Stimulated activated CD4-positive, alpha-beta T cell treated with anti-CD3 and anti-CD28 coated beads, TNF-alpha, amount 100 ng/mL, for 1 hour (primary cell): ENCODE measurements at places on chromosomes 11 and 22.

- DNase-seq, result no peak
These were observed 39.8 kb upstream of the TOP3B start for GRCh38 chr22:22022255-22022840.

- no peak for DNase-seq
These were observed 15.5 kb downstream of the RAB30 start for GRCh38 chr11:83056204-83056603.

- no peak for DNase-seq
These were observed 22.8 kb downstream of the FLRT1 start for GRCh38 chr11:64058494-64058893.

DNA sequence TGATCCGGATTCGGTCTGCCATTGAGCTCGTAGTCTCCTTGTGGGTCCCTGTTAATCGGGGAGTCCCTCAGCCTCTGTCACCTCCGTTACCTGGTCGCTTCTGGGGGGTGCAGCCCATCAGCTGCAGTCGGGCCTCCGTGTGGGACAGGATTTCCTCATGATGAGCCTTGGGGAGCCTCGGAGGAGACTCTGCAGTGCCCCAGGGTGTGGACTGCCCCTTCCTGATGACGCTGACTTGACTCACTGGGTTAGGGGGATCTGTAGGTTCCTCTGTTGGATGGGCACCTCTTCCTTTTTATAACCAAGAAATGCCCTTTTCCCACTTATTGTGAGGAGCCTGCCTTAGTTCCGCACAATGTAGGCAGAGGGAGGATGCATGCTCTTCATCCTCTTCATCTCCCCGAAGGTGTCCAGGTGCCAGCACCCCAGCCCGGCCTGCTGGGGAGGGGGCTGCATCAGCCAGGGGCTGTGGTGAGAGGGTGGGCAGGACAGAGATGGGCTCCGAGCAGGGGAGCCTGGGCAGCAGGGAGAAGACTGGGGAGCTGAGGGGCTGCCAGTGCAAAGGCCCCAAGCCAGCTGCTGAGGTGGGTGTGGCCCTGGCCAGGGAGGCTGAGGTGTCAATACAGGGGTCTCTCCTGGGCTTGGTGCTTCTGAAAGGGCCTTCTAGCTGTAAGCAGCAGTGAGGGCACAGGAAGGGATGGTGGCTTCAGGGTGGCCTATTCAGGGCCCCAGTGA, 13.5 kb upstream of the TTLL8 start:
- DNase-seq, result no peak

DNA sequence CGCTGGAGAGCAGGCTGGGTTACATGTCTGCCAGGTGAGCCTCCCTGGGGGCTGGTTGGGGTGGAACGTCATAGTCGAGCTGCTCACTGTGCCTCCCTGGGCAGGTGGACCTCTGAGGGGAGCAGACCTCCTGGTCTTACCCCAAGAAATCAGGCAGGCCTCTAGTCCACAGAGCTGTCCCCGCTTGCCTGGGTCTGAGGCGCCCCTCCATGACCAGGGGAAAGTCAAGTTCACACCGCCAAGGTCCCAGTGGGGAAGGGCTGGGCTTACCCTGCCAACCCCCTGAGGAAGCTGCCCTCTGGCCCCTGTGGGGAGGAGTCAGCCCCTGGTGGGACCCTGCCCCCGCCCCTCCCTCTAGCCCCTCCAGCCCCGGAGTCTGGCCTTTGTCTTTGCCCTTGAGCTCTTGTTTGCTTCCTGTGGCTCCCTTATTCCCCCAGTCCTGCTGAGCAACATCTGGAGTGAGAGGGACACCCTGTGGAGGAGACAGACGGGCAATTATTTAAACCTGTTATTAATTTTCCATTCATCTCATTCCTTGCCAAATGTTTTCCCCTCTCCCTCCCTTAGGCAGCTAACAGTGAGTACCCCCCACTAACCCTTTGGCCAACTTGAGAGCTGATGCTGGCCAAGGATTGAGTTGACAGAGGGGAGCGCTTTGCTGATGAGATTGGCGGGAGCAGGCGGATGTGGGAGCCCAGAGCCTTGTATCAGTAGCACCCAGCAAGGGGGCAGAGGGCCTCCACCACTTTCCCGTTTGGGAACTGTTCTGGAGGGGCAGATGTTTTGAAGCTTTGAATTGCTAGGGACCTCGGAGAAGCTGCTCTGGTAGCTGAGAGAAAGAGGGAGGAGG, 83.4 kb downstream of the CEP164 start:
- no peak for DNase-seq

- no peak for DNase-seq
These were observed 115.0 kb downstream of the GGTLC2 start for GRCh38 chr22:22759371-22759770.

GRCh38 chr22:25395915-25396314, 168.6 kb upstream of the GRK3 start:
- no peak for DNase-seq

DNA sequence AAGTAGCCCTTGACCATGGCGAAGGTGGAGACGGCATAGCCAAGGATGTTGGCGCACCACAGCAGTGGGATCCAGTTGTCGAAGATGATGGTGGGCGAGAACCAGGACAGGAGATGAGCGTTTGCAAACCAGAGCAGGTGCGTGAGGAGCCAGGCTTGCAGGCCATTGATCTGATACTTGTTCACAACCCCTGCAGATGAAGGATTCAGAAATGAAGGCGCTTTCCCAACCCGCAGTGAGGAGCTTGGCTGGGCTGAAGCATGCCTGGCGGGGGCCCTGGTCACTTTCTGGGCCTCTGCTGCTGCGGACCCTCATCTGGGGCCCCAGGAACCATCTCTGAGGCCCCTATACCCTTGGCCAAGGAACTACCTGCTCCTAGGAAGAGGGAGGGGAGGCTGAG, 6.9 kb downstream of the DHCR7 start:
- DNase-seq, result no peak

DNA sequence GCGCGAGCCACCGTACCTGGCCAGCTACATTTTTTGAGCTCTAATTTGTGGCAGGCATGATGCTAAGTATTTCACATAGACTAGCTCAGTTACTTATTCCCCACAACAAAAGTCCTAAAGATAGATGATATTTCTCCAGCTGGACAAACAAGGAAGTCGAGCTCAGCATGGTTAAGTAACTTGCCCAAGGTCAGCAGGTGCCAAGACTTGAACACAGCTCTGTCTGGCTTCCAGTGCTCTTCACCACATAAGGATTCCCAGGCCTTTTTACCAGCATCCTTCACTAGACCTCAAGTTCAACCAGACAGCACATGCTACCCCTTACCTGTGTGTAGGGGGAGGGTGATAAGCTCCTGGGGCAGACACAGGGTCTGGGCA, 177.3 kb upstream of the NCAM1 start:
- DNase-seq, result no peak

- DNase-seq, result no peak
These were observed 841 bp downstream of the B3GNT6 start for GRCh38 chr11:77035039-77035438.

DNA sequence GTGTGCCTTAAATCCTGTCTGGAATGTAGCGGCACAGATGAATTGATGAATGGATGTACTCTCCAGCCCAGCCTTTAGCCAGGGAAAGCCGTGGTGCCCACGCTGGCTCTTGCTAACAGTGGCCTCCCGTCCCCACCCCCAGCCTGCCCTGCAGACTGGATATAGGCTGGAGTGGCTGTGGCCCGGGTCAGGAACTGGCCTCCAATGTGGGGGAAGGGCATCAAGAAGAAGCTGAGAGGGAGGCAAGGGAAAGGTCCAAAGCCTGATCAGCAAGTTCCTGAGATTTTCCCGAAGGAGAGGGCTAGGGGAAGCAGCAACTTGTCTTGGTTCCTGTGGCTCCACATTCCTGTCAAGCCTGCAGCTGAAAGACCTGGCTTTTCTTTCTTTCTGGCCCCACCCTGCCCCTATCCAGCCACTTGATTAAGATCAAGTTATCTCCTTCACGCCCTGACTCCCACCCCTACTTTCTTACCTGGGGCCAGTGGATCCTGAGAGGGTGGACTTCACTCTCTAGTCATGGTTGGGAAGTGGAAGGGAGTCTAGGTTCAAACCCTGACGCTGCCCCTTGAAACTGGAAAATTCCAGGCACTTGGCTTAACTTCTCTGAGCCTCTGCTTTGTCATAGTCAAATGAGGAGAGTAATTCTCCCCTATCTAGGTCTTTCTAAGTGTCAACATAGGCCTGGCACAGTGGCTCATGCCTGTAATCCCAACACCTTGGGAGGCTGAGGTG, 11.0 kb upstream of the MICALL1 start:
- DNase-seq, result no peak
